ENCODE measurements at places on chromosomes 6 and 20.

DNA sequence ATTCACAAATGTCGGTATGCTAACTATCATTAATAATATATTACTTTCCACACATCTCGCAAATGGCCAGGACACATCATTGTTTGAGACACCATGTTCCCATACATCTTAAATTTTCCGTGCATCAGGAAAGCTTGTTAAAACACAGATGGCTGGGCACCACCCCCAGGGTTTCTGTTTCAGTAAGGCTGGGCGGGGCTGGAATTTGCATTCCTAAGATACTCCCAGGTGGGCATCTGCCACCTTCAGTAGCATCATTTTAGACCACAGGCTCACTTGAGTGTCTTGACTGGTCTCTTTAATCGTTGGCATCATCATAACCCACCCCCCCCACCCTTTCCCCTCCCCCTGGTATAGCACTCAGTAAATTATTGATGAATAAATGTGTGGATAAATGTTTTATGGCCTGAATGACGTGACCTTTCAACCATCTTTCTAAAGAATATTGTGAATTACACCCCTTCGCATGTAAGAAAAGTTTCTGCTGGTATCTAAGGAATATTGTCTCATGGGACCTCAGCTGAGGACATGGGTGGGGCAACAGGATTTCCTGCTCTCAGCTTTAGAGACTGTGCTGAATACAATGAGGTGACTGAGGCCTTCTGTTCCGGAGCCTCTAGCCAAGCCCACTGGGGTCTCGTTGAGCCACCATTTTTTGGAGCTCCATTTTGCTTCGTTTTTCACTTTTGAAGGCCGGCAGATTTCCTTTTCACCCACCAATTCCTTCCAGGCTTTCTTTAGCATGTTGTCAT, 124.1 kb upstream of the NEDD9 start:
- no peak for DNase-seq

GRCh38 chr20:36856691-36857635, 19.0 kb upstream of the TLDC2 start:
- DNase-seq: no peak

DNA sequence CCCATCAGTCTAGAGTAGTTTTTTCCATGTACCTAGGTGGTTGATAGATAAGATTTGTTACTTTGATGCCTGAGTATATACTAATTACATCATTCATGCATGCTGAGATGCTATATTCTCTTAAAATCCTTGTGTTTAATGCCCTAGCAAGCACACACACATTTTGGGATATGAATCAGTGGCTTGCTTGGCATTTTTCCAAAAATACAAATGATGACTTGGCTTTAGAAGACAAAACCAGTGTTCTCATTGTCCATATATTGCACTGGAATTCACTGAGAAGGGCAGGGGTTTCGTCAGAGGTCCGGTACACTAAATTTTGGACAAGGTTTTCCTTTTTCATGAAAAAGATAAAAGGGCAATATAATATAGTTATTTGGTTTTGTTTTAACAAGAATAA, 24.9 kb downstream of the GTPBP2 start:
- no peak for DNase-seq

DNA sequence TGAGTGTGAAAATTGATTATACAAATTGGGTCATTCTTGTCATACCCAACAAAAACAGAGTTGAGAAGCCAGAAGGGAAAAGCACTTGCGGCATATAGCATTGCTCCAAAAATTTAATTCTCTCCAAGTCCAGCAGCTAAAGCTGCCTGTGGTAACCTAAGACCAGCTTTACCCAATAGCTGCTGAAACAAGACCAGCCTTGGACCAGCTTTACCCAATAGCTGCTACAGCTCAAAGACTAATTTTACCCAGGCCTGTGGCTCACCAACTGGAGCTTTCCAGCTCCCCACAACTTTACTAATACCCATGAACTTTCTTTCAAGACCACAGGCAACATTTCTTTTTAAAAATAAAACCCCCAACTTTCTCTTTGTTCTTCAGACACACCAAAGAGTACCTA, 32.8 kb upstream of the ZNF133 start:
- no peak for DNase-seq

DNA sequence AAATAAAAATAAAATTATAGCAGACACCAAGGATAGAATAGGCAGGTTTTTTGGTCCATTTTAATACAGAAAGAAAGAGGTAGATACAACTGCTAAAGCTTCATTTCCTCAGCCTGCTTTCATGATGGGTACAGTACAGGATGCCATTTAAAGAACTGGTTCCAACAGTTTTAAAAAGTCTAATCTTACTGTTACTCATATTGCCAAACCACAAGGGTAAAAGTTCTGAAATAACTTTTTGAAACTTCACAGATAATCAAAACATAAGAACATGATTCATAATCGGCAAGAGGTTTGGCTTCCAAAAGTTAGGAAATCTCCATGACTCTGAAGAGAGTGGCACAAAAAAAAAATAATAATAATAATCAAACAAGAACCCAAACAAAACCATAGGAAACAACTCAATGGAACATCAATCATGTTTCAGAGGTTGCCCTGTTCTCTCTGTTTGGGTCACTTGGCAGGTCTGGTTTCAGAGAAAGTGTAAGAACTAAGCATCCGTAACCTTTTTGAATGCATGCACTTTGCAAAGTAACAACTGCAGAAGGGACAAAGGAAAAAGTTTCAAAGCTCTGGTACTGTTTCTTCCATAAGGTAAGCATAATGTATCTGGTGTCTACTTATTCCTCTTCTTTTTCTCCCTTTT, 79.7 kb downstream of the SMLR1 start:
- no peak for DNase-seq

- DNase-seq: no peak
Observed at GRCh38 chr6:43095939-43096338, 19.8 kb downstream of the PTK7 start.

DNA sequence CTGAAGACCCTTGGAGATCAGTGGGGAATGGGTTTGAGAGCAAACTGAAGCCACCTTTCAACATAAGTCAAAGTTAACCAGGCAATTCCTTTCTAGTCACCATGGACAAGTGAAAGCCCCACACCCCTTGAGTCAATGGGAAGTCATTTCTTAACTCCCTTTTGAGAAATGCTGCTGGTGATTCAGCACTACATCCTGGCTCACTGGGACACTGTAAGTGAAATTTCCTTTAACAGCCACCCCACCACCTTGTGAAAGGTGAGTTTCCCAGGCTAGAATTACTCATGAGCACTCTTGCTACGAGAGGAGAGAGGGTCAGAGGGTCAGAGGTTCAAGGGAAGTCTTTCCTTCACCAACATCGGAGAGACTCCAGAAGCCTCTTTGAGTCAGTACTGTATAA, 93.3 kb upstream of the MARCKS start:
- DNase-seq: no peak

DNA sequence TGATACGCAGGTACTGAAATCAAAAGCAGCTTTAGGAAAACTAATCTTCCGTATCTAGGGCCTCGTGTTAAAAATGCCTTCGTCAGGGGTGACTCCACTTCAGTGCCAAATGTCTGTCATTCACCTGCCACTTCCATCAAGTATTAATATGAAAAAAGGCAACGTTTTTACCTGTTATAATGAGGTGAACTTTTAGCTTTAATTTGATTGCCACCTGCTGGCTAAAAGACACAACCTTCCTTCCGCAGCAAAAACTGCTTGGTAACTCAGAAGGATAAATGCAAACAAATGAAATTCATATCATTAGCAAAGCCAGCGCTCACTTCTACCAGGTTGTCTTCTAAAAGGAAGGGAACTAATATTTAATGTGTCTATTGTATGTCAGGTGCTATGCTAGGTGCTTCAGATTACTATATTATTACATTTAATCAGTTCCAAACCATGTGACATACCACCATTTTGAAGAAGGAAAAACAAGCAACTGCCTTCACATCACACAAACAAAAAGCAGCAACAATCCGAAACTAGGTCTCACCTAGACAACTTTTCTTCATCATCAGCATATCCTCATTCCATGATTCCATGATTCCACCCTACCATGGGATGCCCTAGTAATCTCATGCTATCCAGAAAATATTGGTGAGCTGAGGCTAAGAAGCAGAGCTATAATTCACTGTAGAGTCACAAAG, 20.6 kb upstream of the ARHGAP18 start:
- DNase-seq: no peak

GRCh38 chr6:33689879-33690278, 21.6 kb downstream of the UQCC2 start:
- no peak for DNase-seq

GRCh38 chr6:158125271-158125670, 42.8 kb downstream of the SERAC1 start:
- no peak for DNase-seq

GRCh38 chr6:3997177-3997770, 81.7 kb downstream of the FAM217A start:
- no peak for DNase-seq

DNA sequence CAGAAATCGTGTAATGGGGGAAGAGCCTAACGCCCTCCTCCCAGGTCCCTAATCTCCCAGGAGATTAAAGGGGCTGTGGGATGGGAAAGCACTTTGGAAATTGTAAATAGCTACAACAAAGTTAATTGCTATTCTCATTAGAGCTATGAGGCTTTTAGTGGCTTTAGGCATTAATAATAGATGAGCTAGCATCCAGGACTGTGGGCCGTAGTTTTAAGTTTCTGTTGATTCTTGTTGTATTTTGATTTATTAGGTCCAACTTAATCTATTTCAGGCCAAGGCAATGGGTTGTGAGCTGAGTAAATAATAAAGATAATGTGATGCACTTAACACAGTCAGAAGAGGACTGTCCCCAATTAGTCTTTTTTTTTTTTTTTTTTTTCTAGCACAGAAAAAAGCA, 67.7 kb downstream of the ANKRD6 start:
- no peak for DNase-seq

GRCh38 chr6:110020888-110021287, 42.8 kb downstream of the GPR6 start:
- no peak for DNase-seq

- DNase-seq: no peak
Observed at GRCh38 chr6:169787797-169788196, 36.4 kb downstream of the ERMARD start.

GRCh38 chr6:123519189-123519505, 117.6 kb downstream of the TRDN start:
- DNase-seq: no peak

GRCh38 chr6:53811082-53811481, 16.3 kb downstream of the LRRC1 start:
- no peak for DNase-seq
